Tibial nerve (tissue), 4 donors: ENCODE measurements at places on chromosomes 16 and 17. TPM values are rescaled to one million over a fixed set of nuclear protein-coding genes. Genes with fewer than 3 reads are reported as not detected.

DNA sequence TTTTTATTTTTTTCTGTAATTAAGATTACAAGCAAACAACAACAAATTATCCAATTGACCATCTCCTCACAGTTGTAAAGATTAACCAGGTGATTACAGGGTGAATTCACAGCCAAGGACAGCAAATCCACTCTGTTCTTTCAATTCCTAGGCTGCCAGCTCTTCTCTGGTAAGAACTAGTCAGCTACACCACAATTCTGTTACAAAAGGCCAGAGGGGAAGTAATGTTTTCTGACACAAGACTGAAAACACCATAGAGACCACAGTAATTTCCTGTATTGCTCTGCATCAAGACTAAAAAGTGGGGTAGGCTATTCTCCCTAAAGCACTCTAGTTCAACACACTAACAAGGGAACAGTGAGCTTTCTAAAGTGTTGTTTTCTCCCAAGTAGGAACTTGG, 10.6 kb downstream of the CA10 start:
- H3K4me3 ChIP-seq: no peak overlapping the region
- H3K27me3 ChIP-seq: no peaks in the 10 kb centered on the region
- no peaks in the 10 kb centered on the region for H3K4me1 ChIP-seq
- no peak overlapping the region for H3K27ac ChIP-seq
- DNase-seq: no peak
- no peaks in the 10 kb centered on the region for H3K36me3 ChIP-seq

- H3K27me3 ChIP-seq: no peaks in the 10 kb centered on the region
- H3K36me3 ChIP-seq: no peaks in the 10 kb centered on the region
- no peak overlapping the region for H3K4me3 ChIP-seq
- DNase-seq: no peak
- H3K4me1 ChIP-seq: no peaks in the 10 kb centered on the region
Observed at GRCh38 chr16:26391833-26392232, 674.9 kb upstream of the C16orf82 start.

DNA sequence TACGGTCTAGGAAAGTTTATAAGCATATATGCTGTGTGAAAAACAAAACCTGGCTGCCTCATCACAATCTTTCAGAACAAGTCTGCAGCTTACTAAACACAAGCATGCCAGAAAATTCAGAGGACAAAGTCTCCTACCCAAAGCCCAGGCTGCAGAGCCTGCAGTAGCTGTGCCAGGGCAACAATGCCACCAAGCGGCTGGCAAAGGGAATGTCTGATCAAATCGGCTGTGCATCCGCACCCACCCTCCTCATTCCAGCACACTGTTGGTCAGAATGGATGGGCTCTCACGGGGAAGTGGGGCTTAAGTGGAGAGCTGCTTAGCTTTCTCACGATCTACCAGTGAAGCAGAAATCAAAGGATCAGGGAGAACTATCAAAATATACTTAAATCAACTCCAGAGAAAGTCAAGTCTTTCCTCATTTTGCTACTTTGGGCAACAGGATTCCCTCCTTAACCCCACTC, 73.5 kb downstream of the CYTH1 start:
- DNase-seq: peak; percentile 20
- peaks cover 18% of the 10 kb centered on the region for H3K36me3 ChIP-seq
- no peak overlapping the region for H3K27ac ChIP-seq
- H3K4me1 ChIP-seq: no peaks in the 10 kb centered on the region
- no peak overlapping the region for H3K4me3 ChIP-seq

GRCh38 chr17:78112518-78113471, 15.8 kb downstream of the TMC6 start:
- H3K36me3 ChIP-seq: no peaks in the 10 kb centered on the region
- H3K27me3 ChIP-seq: no peaks in the 10 kb centered on the region
- peak; percentile 60 for DNase-seq
- H3K27ac ChIP-seq: peak overlapping the region; percentile 87

DNA sequence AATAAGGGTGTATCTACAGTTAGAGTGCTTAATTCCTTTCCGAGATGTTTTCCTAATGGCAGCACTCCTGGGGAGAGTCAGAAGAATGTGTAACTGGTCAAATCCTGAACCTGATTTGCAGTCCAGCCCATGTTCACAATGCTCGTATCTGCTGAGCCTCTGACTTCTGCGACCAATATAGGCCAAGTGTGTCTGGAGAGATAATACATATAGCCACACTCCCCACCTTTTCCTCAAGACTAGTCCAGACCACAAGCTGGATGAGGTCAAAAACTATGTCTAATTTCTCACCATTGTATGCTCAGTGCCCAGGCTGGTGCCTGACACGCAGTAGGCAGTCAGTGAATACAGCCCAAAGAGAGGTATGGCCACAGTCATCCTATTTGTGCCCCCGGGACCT, 58.0 kb downstream of the XYLT1 start:
- H3K4me3 ChIP-seq: no peak overlapping the region
- peaks cover 14% of the 10 kb centered on the region for H3K4me1 ChIP-seq
- H3K27me3 ChIP-seq: no peaks in the 10 kb centered on the region

The GAN gene
- total RNA-seq: 9.0 TPM

The KRTAP9-2 gene
- total RNA-seq: not detected

The KRTAP4-9 gene
- not detected for total RNA-seq
